Regular cardiac myocyte (primary cell): ENCODE measurements at places on chromosomes 4 and X. TPM values are rescaled to one million over a fixed set of nuclear protein-coding genes. Genes with fewer than 3 reads are reported as not detected.

USP51 gene
- 1.1 and 1.2 TPM in 2 replicates for total RNA-seq

F11 gene
- total RNA-seq, result not detected in 2 replicates

APELA gene
- not detected in 2 replicates for total RNA-seq

TEX13D gene
- not detected in 2 replicates for total RNA-seq

NPY5R gene
- total RNA-seq, result under 0.01 TPM in 1 of 2 replicates, not detected in the other
